ENCODE measurements at places on chromosomes 13 and 19.

DNA sequence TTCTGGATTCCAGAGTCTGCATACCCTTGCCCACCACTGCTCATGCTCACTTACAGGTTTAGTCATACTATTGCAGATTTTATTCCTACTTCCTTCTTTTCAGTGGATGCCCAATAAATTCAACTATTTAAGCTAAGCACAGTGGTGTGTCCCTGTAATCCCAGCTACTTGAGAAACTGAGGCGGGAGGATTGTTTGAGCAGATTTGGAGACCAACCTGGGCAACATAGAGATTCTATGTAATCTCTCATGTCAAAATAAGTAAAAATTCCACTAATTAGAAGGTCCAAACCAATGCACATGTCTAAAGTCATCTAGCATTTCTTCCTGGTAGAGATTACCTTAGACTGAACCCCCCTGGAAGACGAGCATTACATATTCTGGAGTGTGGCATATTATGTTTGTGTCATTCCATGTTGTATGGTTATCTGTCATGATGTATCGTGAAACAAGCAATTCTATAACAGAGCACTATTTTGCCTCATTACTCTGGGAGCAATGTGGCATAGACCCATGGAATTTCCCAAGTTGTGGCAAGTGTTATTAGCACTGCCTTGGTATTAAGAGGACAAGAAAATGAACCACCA lies 8.3 kb downstream of the HMGB1 start:
- no peak for DNase-seq

DNA sequence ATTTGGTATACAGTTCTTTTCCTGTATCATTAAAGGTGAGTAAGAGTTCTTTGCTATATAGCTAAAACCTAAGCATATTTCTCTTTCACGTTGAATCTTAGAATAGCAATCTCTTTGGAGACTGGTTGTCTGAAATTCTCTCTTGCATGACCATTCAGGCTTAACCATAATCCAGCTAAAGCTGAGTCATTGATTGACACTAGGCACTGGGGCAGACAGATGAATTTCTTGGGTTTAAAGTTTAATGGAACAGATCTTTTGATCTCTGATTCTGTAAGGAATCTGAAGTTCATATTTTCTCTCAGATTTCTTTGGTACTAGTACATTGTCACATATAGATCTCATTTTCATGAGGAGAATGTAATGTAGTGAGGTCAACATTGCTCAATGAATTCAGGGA lies 397.3 kb upstream of the MIR17HG start:
- no peak for DNase-seq

DNA sequence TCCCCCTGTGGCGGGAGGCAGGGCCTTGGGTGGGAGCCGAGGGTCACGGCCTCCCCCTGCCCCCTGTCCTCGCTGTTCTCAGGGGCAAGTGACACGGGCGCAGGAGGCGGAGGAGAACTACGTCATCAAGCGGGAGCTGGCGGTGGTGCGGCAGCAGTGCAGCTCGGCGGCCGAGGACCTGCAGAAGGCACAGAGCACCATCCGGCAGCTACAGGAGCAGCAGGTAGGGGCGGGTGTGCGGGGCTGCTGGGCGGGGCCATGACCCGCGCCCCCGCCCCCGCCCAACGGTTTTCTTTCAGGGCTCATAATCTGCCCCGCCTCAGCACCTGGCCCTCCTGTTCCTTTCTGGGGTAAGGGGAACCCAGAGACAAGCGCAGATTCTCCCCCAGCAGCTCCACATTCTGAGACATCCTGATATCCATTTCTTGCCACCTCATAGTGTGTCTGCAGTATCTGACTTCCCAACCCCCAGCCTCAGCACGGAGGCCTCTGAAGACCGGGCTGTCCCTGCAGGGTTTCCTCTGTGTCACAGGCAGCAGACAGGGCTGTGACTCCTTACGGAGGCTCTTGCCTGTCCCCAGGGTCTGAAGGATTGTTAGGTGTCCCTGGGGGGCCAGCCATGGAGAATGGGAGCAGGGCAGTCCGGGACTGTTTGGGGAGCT lies 15.9 kb downstream of the PRR36 start:
- DNase-seq, result no peak

GRCh38 chr19:56350416-56351045 lies 35.9 kb upstream of the ZSCAN5A start:
- peak; percentile 61 for DNase-seq

- DNase-seq, result no peak
Observed at GRCh38 chr13:29161676-29162075, 341.5 kb downstream of the MTUS2 start.

GRCh38 chr19:52533901-52534300 lies 6.4 kb downstream of the ZNF808 start:
- no peak for DNase-seq

GRCh38 chr19:49849433-49850220 lies 1.3 kb upstream of the PTOV1 start:
- no peak for DNase-seq

DNA sequence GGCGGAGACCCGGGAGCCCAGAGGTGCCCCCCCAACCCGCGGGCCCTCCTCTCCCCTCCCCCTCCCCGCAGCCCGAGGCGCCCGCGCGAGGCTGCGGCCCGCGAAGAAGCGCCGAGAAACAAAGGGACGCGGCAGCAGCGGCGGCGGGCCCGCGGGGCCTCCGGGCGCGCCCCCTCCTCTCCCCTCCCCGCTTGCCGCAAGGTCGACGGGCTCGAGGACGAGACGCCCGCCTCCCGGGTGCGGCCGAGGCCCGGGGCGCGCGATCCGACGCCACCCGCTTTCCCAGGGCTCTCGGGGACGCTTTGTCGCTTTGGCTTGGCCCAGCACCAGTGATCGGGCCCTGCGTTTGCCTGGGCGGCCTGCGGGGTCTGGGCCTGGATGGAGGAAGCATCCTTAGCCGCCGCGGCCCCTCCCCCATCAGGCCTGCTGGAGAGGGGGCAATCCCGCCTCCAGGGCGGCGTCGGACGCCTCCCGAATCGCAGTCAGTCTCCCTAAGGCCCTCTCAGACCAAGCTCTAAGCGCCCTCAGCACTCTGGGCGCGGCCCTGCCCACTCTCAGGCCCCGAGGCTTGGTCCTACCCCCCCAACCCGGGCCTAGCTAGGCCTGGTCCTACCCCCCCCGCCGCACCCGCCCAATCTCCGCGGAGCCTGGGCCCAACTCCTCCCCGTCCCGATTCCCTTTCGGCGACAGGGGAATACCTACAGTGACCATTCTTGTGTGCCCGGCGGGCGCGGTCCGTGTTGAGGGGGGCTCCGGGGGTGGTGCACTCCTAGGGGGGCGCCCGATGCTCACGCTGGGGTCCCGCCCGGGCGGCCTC lies 740 bp downstream of the ELAVL3 start:
- no peak for DNase-seq

DNA sequence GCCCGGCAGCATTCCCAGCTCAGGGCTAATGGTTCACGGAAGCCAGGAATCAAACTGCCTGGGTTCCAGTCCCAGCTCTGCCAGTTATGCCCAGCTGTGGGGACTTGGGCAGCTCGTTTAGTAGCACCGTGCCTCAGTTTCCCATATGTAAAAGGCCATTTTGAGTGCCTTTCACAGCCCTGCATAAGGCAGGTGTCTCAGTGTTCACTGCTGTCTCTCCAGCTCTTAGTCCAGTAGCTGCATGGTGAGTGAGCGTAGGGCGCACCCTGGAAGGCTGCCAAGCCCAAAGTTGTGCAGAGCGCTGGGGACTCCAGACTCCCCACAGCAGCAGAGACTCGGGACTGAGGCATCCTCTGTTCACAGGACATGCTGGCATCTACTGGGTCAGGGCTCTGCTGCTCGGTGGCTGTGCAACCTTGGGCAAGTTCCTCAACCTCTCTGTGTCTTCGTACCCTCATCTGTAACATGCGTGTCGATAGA lies 5.5 kb downstream of the RPL28 start:
- no peak for DNase-seq

DNA sequence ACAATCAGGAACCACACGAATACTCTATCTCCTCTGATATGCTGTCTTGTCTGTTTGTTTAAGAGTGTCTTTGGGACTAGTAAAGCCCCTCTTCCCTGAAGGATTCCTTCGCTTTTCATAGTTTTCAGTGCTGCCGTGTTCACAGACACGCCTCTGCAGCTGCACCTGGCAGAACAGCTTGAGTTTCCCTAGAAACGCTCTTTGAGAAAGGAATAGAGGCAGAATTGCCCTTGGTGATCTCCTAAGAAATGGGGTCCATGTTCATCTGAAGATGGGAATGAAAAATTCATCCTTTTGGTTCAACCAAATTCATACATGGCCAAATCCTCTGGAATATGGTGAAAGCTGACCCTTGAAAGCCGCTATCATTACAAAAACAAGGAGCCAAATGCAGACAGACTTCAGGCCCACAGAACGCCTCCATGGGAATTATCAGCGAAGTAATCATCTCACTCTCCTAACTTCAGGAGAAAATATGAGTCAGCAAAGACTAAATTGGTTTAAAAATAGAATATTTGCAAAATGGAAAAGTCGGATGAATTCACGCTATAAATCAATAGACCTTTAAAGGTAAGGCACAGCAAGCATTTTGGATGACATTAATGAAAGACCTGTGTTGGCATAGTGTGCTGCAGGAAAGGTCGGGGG lies 5.5 kb downstream of the SACS start:
- DNase-seq, result no peak

GRCh38 chr19:18605196-18605545 lies 1.4 kb downstream of the CRLF1 start:
- no peak for DNase-seq

GRCh38 chr13:109400209-109400608 lies 386.2 kb downstream of the IRS2 start:
- no peak for DNase-seq

- peak; percentile 28 for DNase-seq
Observed at GRCh38 chr19:2332341-2333026, 4.0 kb downstream of the SPPL2B start.

GRCh38 chr13:41917641-41918040 lies 43.3 kb downstream of the VWA8 start:
- no peak for DNase-seq

GRCh38 chr19:29623726-29624488 lies 17.8 kb downstream of the POP4 start:
- no peak for DNase-seq

- DNase-seq, result no peak
Observed at GRCh38 chr19:33187183-33187540, 7.0 kb upstream of the LRP3 start.

DNA sequence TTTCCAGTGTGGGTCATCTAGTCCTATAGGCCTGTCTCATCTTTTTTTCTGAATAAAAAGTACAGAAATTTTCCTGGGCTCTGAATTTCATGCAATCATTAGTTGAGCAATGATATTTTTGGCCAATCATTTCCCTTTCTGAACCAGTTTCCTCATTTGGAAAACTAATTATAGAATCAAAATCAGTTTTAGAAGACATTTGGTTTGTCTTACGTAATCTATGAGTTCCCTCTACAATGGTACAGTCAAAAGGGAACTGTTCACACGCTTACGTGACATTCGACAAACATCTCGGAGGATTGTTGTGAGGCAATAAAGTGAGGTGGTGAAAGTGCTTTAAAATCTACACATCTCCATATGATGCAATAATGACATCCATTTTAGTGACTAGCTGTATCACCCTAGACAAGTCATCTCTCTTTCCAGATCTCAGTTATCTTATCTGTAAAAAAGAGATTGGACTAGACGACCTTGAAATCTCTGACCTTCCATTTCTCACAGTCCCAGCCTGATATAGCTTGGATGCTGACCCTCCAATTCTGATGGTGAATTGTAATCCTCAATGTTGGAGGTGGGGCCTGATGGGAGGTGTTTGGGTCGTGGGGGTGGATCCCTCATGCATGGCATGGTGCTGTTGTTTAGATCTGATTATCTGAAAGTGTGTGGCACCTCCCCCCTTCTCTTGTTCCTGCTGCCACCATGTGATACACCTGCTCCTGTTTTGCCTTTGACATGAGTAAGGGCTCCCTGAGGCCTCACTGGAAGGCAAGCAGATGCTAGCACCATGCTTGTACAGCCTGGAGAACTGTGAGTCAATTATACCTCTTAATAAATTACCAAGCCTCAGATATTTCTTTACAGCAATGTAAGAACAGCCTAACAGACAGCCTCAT lies 26.7 kb downstream of the FLT1 start:
- DNase-seq, result peak; percentile 75

DNA sequence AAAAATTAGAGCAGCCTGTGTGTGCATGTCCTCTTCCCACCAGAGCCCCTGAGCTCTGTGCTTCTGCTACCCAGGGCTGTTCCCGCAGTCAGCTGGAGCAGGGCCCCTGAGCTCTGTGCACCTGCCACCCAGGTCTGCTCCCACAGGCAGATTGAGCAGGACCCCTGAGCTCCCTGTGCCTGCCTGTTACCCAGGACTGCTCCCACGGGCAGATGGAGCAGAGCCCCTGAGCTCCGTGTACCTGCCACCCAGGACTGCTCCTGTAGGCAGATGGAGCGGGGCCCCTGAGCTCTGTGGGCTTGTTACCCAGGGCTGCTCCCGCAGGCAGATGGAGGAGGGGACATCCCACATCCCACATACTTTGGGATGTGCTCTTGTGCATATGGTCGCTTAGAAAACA lies 186.8 kb upstream of the SOX1 start:
- DNase-seq, result no peak

DNA sequence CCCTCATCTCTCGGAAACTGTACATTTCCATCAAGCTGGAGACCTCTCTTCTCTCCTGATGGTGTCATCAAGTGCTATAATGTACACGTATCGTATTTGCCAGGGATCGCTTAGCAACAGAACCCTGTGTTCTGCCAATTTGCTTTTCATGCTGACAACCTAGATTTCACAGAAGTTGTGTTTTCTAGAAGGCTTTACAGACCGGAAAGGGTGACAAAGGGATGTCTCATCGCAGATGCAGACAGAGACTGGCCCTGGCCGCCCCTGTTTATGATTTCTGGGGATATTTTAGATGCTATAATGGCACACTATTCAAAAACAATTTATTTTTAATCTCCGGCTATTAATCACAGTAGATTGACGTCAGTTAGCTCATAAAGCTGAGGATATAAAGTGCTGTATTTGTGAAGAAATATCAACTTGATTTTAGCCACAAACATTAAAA lies 291.4 kb downstream of the IRS2 start:
- DNase-seq, result no peak

DNA sequence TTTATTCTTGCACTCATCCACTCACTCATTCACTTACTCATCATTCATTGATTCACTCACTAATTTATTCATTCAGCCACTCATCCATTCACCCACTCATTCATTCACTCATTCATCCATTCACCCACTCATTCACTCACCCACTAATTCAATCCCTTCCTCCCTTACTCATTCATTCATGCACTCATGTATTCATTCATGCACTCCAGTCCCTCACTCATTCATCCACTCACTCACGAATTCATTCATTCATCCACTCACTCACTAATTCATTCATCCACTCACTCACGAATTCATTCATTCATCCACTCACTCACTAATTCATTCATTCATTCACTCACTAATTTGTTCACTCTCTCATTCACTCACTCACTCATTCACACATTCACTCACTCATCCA lies 16.1 kb downstream of the ACTL9 start:
- no peak for DNase-seq

DNA sequence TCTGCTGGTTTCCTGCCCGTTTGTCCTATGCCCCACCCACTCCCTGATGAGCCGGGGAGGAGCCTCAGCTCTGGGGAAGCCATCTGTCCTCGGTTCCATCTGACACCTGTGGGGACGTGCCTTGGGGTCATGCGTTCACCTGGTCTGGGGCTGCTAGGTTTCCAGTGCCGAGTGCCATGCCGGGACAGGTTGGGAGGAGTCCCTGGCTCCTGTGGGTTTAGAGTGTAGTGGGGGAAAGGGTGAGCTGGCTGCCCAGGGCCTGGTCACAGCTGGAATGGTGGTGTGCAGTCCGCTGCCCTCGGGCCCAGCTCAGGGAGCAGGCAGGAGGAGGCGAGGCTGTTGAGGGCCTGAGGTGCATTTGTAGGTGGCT lies 2.5 kb downstream of the KDM4B start:
- DNase-seq, result peak; percentile 56
